SJCRH30 (cell line): ENCODE measurements at places on chromosomes 3 and 15. TPM values are rescaled to one million over a fixed set of nuclear protein-coding genes. Genes with fewer than 3 reads are reported as not detected.

Gene GMNC
- total RNA-seq, result not detected in 2 replicates

Gene CYP19A1
- total RNA-seq, result not detected in 2 replicates

Gene CHRNA5
- total RNA-seq, result 19.2 and 21.7 TPM in 2 replicates

Gene GOLGA8H
- 1.2 and 2.1 TPM in 2 replicates for total RNA-seq

Gene CDHR4
- not detected in 2 replicates for total RNA-seq

Gene HTR3E
- 6.5 and 8.0 TPM in 2 replicates for total RNA-seq

DNA sequence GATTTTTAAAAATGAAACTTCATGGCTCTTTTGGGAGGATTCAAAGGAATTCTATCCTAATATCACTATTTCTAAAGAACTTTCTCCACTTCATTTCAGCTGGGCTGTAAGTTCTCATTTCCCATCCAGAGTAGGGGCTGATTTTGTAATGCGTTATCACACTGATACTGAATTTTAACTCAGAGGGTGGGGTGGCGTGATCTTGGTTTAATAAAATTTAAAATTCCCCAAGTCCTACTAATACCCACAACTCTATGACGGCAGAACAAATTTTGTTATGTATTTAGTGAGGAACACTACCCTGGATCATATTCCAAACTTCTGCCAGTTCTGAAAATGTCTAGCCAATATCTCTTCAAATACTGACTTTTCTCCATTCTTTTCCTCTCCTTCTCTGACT is 92.7 kb downstream of the ASB7 start:
- DNase-seq, result no peak

- no peak for DNase-seq
Observed at GRCh38 chr15:71160976-71161375, 45.7 kb downstream of the THSD4 start.

DNA sequence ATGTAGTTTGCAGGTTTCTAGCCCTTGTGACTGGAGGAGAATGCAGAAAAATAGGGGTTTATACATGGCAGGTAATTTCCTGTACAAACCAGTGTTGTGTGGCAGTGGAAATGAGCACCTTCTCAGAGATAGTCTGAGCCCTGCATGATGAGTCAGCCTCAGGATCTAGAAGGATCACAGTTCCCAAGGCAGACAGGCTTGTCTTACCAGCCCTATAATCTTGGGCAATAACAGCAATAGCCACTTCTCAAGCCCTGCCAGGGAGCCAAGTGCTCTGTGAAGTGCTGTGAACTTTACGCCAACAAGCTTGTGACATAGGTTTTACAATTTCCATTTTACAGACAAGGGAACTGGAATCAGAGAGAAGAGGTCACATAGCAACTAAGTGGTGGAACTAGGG is 89.4 kb downstream of the CD47 start:
- no peak for DNase-seq

DNA sequence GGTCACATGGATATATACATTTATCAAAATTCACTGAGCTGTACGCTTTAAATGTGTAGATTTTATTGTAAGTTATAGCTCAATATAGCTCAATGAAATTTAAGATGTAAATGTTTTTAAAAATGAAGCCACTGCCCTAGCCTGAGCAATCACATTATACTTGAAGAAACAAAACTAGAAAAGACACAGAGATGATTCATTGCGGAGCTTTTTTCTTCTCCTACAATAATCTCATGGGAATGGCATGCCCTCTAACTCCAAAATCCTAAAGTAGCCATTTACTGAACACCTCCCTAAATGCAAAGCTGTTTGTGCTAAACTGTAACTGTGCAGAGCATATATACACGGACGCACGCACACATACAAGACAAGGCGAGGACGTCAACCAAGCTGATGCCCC is 84.2 kb downstream of the MYO9A start:
- DNase-seq, result no peak

GRCh38 chr15:71752604-71753289 is 57.6 kb upstream of the NR2E3 start:
- DNase-seq, result peak; percentile 95

DNA sequence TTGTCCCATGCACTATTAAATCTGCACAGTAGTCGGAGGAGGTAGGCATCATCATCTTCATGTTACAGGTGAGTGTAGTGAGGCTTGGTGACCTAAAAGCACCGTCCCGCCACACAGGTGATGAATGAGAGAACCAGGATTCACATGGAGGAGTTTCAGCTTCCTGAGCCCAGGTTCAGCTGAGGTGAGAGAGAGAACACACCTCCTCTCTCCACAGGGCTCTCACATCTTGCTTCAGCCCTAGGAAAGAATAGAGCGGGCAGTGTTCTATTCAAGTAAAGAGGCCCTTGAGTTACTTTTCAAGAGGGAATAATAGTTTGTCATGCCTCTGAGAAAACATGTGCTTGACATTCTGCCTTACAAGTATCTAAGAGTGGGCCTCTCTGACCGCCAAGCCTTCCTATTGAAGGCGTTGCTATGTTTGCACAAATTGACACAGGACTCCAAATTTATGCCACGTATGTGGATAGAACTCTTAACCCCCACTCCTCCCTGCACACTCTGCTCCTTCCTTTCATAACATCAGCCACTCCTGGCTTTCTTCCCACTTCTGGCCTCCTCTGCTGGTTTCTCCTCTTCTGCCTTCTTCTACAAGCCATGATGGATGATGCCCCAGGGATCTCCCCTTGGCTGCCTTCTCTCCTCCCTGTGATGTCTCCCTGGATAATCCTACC is 138.3 kb upstream of the ABHD17C start:
- DNase-seq, result no peak

DNA sequence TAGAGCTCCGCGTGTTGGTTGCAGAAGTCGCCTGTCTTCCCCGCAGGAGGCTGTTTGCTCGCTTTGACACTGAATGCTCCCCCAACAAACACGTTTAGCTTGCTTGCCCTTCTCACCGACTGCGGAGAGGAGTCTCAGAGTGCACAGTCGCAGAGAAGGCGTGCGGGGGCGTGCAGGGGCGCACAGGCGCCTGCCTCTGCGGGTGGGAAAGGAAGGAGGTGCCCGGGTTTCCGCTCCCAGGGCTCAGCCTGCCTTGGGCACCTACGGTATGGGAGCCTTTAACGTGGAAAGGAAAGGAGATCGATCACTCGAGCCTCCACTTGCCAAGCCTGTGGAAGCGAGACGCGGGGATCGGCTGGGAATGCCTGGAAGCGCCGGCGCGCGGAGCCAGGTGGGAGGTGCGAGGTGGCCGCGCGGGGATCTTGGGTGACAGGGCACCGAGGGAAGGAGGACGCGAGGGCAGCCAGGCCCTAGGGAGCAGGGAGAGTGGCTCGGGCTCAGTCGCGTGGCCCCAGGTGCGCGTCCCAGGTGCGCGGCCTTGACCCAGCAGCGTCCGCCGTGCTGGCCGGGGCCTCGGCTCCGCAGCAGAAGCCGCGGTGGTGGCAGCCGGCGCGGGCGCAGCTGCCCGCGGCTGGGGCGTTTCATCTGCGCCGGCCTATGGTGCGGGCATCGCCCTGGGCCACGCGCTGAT is at the start of gene FAN1:
TSS of gene FAN1 (plus strand) at position 419 of the 691 bp plus-strand sequence. CDS start 749 bp downstream, outside the sequence.
- DNase-seq, result peak; percentile 94

GRCh38 chr3:128075522-128076482 is 23.6 kb downstream of the SEC61A1 start:
- no peak for DNase-seq

DNA sequence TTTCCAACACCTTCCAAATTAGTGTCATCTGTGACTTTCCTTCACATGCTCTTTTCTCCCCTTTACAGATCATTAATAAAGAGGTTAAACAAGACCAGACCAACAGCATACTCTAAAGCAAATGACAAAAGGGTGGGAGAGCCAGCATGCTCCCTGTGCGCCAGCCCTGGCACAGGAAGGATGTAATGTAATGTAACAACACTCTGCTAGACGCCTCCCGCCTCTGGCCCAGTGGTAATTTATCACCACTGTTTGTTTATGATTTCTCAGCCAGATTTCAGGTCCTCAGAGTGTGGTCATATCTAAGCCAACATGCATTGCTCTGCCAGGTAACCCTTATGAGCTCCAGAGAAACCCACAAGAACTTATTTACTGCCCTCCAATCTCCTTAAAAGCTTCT is 189.5 kb upstream of the WNT5A start:
- DNase-seq, result no peak
